ENCODE measurements at places on chromosomes 3 and 15.

DNA sequence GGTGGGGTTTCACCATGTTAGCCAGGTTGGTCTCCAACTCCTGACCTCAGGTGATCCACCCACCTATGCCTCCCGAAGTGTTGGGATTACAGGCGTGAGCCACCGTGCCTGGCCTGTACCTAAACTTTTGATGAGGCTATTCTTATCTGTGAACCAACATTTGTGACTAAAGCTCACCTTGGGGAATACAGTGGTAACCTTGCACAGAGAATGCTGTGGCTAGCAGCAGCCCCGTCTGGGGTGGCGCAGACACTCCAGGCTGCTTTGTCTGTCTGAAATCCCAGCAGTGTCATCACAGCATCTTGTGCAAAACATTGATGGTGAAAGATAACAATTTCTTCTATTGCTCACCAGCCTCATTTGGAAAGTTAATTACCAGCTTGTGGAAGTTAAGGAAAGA is 58.9 kb downstream of the CMTM8 start:
- no peak for DNase-seq

GRCh38 chr3:138642226-138642926 is 33.8 kb downstream of the FAIM start:
- no peak for DNase-seq

DNA sequence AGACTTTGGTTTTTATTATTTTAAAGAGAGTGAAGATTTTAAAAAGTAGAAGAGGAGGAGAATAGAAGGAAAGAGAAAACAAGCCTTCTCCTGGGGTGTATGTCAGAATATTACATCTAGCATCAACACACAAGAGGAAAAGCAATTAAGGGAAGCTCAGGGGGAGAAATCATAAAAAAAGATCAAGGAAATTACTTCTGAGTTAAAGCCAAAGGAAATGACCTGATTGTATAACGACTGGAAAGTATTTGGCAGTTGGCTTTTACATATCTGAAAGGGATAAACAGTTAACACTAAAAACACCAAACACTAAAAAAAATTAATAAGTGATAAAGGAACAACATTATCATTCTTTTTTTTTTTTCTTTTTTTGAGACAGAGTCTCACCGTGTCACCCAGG is 58.4 kb downstream of the CPNE4 start:
- DNase-seq, result no peak

DNA sequence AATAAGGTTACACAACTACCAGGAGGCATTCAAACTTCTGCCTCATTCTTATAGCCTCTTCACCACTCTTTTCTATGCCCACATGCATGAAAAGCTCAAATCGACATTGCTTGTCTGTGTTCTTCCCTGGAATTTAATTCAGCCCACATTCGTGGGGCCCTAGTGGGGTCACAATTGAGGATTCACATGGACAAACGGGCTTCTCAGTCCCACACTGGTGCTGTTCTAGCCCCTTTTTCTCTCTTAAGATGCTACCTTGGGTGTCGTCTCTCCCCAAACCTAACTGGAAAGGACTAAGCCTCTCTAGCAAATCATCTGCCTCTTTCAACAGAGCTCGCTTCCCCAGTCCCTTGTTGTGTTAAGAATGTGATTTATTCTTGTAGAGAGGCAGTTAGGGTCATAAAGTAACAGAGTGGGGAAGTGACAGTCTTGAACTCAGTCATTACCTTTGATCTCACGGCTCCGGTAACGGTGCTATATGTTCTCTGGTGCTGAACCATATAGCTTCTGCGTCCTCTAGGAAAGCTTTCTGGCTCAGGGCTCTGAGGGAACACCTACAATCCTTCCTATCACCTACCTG is 4.9 kb downstream of the LPP start:
- no peak for DNase-seq

DNA sequence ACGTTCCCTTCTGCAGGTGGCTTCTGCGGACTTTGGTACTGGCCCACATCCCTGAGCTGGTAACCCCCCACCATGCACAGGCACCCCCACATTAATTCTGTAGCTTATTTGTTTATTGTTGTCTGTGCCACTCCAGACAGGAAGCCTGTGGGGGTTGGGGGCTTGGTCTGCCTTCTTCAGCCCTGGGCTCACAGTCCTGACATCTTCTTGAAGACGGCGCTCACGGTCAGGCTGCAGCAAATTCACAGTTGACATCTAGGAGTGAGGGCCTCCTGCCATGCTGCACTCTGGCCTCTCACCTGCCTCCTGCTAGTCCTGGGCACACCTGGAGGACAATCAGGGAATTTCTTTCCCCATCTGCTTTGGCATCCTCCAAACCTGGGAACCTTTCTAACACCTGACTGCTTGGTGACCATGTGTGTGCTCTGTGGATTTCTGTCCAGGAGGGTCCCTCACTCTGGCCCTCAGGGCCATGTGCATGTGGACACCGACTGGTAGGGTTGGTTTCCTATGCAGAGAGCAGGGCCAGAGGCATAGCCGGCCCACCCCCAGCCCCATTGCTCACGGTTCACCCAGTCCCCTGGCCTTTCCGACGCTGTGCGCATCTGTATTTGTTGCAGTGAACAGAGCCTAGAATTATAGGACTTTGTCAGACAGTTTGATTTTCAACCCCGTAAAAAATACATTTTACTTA is 68.8 kb downstream of the APBA2 start:
- no peak for DNase-seq

DNA sequence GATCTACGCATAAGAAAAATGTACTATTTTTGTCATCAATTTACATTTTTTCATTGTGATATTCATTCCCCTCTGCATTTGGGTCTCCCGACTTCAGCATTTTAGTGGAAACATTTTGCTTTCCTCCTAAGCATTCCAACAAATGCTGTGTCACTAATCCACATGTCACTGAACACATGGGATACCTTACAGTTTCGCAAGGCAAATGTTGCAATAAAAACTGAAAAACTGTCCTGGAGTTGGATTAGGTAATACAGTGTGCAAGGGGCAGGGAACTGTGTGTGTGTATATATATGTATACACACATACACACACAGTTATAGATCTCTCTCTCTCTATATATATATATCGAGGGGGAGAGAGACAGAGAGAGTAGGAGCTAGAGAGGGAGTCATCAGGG is 632.2 kb downstream of the MAGI1 start:
- no peak for DNase-seq

GRCh38 chr3:9033867-9034266 is 70.6 kb upstream of the RAD18 start:
- no peak for DNase-seq
